ENCODE measurements at places on chromosomes 2 and 18.

DNA sequence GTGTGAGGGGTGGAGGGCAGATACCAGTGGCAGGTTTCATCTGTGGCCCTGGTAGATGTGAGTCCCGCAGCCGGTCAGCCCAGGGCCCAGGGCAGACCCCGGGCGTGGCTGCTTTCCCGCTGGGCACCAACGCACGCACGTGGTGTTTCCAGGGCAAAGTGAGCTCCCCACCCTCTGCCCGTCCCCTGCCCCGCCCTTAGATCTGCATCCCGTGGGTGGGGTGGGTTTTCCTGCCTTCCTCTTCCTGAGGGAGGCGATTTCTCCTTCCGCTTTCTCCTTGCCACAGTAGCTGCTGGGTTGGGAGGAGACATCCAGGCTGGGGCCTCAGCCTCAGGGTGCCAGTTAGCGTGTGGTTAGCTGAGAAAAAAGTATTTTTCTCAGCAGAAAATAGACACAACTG lies 49.6 kb downstream of the ODC1 start:
- peak; percentile 56 for DNase-seq

GRCh38 chr18:24397131-24397693 lies 412 bp downstream of the OSBPL1A start:
- DNase-seq: peak; percentile 91

- DNase-seq: no peak
Measured at GRCh38 chr2:145273840-145274239, 753.9 kb upstream of the ZEB2 start.

GRCh38 chr2:160384791-160385190 lies 108.8 kb downstream of the RBMS1 start:
- no peak for DNase-seq

GRCh38 chr2:212892193-212892592 lies 259.2 kb downstream of the IKZF2 start:
- peak; percentile 13 for DNase-seq

GRCh38 chr2:143251681-143252080 lies 122.5 kb downstream of the ARHGAP15 start:
- no peak for DNase-seq

DNA sequence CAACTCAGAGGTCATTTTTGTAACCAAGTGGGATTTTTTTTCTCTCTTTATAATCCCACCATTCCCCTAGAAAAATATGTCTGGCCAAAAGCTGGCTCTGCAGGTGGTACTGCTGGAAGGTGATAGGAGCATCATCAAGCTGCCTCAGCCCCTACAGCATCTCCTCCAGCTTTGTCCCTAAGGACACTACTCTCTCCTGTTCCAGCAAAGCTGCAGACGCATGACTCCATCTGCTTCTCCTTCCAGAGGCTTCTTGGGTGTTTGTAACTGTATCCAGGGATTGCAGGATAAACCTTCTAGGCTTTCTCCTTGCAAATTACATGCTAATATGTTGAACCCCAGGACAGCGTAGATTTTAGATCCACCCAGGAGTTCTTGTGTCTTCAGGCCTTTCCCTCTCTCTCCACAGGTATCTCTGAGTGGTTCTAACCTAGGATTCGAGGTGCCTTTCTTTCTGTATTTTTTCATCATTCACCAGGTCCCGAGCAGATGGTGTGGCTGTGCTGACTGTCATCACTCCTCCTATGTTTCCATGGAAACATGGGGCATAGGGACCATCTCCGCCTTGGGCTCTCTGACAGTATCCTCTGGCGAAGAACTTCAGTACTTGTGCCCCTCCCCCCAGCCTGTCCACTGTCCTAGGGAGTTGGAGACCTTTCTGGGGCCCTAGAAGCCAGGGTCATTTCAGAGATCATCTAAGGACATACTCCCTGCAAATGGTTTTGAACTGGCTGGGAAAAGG lies 34.3 kb downstream of the AFF3 start:
- peak; percentile 78 for DNase-seq

- DNase-seq: peak; percentile 48
Measured at GRCh38 chr2:216279459-216279858, 92.8 kb downstream of the MARCHF4 start.

DNA sequence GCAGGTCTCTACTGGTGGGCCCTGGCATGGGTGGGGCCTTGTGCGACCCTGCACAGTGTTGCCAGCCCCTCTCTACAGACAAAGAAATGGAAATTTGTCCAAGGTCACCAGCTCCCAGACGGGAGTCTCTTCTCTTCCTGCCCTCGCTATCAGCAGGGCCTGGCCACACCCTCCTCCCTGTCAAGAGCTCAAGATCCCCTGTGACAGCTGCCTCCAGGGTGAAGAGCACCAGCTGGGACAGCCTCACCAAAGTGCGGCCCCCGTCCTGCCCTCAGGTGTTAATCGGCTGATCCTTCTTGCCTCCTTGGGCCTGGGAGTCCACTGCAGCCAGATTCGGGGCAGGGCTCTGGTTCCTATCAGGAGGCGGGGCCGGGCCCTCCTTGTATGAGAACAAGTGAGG lies 259.1 kb downstream of the TWIST2 start:
- DNase-seq: peak; percentile 37

GRCh38 chr2:114472246-114472645 lies 29.8 kb downstream of the DPP10 start:
- DNase-seq: peak; percentile 49

GRCh38 chr2:144403933-144404332 lies 116.0 kb downstream of the ZEB2 start:
- peak; percentile 91 for DNase-seq

- DNase-seq: no peak
Measured at GRCh38 chr2:32932825-32933755, 13.7 kb upstream of the LTBP1 start.

GRCh38 chr18:21638822-21639221 lies 26.7 kb downstream of the SNRPD1 start:
- no peak for DNase-seq

DNA sequence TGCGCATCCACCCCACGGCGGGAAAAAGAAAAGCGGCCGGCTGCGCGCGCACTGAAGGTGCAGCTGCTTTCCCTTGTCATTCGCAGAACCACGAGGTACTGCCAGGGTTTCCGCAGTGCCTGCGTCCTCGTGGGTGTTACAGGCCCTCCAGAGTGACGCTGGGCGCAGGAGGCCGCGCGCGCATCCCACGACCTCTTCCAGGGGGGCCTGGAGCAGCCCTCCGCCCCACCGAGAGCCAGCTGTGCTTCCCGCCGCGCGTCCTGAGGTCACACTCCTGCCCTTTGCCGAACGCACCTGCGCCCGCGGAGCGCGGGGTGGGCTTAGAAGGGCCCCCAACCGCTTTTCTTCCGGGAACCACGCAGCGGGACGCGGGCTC lies 378 bp upstream of the IAH1 start:
- DNase-seq: peak; percentile 60

DNA sequence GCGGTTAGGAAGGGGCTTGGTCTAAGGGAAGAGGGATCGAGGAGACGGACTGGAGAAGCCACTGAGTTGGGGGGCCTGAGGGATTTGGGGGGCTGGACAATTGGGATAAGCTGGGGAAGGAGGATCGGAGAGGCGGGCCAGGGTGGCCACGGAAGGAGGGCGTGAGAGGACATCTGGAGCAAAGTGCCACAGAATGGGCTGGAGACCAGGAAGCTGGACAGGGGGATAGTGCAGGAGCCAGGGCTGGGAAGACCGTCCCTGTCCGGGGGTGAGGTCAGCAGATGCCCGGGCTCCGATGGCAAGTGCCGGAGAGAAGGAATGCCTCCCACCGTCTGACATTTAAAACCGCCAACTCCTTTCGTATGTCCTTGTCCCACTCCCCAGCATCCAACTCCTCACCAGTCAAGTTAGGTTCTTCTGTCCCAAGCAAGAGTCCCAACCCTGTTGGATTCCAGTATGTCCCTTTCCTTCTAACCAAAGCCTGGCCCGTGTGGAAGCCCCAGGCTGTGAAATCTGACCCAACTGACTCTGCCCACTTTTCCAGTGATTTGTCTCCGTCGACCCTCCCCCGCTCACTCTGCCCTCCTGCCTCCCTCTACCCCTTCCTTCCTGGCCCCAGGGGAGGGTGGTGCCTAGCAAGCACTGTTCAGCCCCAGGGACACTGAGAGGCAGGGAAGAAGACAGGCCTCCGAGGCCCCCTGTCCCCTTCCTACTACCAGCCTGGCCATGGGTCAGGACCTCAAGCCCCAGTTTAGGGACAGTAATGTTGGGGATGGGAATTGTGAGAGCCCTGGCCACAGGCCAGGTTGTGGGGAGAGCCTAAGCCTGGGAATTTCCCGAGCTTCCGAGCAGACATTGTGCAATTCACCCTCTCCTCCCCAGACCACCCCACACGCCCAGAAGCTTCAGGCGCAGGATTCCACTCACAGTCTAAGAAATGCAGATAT lies 31.5 kb upstream of the TMBIM1 start:
- DNase-seq: peak; percentile 53

DNA sequence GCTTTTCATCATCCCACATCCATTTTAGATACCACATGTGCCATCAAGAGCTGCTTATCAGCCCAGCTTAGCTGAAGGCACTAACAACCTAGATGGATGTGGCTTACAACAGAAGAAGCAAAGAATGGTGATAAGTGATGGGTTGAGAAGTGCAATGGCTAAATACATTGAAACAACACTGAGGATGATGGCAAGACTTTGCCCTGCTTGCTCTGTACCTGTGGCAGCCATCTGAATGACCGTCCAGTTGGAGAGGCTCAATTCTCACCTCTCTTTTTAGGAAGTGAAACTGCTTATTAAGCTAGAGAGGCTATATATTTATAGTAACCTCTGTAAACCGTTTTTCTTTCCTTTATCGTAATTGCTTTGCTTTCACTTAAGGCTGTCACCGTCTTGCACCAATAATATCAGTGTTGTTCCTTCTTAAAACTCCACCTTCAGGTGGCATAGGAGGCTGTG lies 5.7 kb downstream of the GPATCH11 start:
- no peak for DNase-seq

GRCh38 chr2:119792907-119793312 lies 33.2 kb downstream of the PTPN4 start:
- DNase-seq: no peak

GRCh38 chr18:69596345-69596744 lies 195.7 kb downstream of the DOK6 start:
- no peak for DNase-seq

DNA sequence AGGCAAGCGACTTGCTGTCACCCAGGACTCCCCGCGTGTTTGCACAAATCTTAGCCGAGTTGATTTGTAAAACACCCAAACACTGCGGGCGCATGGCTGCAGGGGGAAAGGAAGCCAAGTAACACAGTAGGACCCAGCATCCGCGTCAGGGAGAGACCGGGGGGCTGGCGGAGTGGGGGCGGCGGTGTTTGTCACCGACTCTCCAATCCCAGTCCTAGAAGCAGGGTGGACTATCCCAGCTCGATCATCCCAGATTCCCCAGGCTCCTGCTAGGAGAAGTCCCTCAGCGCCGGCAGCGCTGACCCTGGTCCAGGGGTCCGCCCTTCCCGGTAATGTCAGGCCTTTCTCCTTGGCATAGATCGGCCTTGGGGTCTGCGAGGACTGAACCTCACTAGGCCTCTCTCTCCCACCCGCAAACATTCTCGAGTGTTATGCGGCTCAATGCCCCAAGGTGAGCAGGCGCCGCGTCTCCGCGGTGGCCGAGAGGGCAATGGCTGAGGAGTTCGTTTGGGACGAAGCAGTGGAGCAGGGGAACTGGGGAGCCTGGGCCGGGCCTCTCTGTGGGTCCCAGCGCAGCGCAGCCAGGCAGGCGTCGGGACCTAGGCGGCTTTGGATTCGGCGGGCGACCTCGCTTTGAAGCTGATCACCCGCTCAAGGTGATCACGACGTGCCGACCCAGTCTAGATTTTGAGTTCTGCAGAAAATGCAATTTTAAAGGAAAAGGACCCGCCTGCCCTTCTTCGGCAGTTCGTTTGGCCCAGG lies 1.5 kb upstream of the GDF7 start:
- no peak for DNase-seq

DNA sequence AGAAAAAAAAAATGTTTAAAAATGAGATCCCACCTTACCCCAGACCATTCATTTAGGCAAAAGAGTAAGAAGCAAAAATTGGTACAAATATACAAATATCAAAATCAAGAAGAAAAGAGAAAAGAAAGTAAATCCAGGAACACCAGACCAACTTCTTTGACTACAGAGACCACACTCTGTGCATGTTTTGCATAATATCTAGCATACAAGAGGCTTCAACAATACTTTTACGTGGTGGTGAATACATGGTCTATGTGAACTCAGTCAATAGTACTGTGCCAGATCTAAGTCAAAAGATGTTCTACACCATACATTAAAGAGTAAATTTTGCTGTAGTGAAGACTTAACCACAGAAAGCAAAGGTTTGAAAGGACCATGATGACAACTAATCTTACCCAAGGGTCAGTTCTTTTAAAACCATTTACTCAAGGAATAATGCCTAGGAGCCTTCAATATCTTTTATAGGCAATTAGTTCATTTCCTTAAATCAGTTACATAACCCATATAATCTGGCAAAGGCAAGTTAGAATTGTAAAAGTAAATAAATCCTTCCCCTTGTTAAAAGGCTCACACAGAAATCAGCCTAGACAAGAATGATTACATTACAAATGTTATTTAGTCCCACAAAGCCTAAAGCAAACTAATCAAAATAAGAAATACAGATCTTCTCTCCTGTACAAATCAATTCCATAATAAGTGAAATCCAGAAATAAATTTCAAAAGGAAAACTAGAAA lies 115.2 kb downstream of the EXOC6B start:
- DNase-seq: no peak

- no peak for DNase-seq
Measured at GRCh38 chr18:2627821-2628276, 27.7 kb upstream of the SMCHD1 start.

- peak; percentile 16 for DNase-seq
Measured at GRCh38 chr2:166179201-166179600, 51.4 kb upstream of the SCN1A start.

- peak; percentile 32 for DNase-seq
Measured at GRCh38 chr2:22843919-22844537, 541.0 kb upstream of the KLHL29 start.

DNA sequence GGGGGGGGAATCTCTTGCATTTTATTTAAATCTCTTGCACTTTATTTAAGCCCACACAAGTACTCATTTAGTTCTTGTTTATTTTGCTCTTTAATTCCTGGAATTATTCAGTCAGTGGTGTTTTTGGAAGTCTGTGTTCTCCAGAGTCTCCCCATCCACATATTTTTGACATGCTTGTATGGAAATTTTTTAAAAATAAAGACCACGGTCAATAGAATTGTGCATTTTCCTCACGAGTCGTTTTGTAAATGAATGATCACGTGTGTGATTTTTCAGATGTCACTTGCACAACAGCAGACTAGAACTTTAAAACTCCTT lies 824 bp downstream of the CD302 start:
- DNase-seq: peak; percentile 77

DNA sequence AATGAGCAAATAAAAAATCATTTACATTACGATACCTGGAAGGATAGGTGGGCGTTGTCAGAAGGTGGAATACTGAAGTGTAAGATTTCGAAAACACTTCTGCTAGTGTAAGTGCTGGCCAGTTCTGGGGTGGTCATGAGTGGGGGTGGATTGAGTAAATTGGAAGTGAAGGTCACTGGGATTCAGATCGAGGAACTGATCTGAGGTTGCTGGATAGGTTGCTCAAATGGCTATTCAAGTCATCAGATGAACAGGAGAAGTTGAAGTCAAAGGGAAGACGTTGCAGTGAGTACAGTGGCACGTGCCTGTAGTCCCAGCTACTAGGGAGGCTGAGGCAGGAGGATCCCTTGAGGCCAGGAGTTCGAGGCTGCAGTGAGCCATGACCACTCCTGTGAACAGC lies 95.7 kb downstream of the MALT1 start:
- no peak for DNase-seq

- DNase-seq: no peak
Measured at GRCh38 chr2:75894170-75894569, 183.5 kb upstream of the GCFC2 start.

- DNase-seq: peak; percentile 35
Measured at GRCh38 chr2:229344151-229344551, 73.1 kb upstream of the PID1 start.
